ENCODE measurements at places on chromosomes 11 and 22. TPM values are rescaled to one million over a fixed set of nuclear protein-coding genes. Genes with fewer than 3 reads are reported as not detected.

GRCh38 chr11:71931245-71931602 is 2.4 kb downstream of the RNF121 start:
- no peaks in the 10 kb centered on the region for H3K36me3 ChIP-seq
- peaks cover 51% of the 10 kb centered on the region for H3K4me1 ChIP-seq
- H3K4me3 ChIP-seq: no peak overlapping the region
- DNase-seq: no peak

GRCh38 chr11:100741866-100742625 is 55.0 kb downstream of the ARHGAP42 start:
- H3K4me1 ChIP-seq: peaks cover 36% of the 10 kb centered on the region
- H3K27me3 ChIP-seq: no peaks in the 10 kb centered on the region
- DNase-seq: no peak

The FOLR1 gene
- not detected for total RNA-seq

The SAA1 gene
- total RNA-seq: 52.0 TPM

DNA sequence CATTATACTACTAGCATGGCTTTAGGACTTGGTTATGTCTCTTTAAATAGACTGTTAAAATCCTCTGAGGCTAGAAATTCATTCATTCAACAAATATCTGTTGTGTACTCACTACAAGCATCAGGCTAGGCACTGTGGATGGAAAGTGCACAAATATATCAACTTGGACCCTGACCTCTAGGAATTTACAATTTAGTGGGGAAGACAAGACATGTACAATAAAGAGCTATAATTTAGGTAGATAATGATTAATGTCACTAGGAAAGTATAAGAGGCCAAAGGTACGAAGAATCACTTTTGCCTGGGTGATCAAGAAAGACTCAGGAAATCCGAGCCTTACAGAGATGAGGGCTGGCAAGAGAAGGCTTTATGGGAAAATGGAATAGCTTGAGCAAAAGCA is 25.6 kb upstream of the BMAL1 start:
- no peak for DNase-seq
- H3K4me1 ChIP-seq: no peaks in the 10 kb centered on the region
- H3K4me3 ChIP-seq: no peak overlapping the region
- H3K36me3 ChIP-seq: no peaks in the 10 kb centered on the region
- no peak overlapping the region for H3K27ac ChIP-seq
- no peaks in the 10 kb centered on the region for H3K27me3 ChIP-seq

The OR2AT4 gene
- total RNA-seq: not detected

The KRTAP5-2 gene
- not detected for total RNA-seq

- H3K27ac ChIP-seq: no peak overlapping the region
- H3K27me3 ChIP-seq: peaks cover 17% of the 10 kb centered on the region
- DNase-seq: no peak
- no peaks in the 10 kb centered on the region for H3K4me1 ChIP-seq
- H3K4me3 ChIP-seq: no peak overlapping the region
Measured at GRCh38 chr22:36595940-36596339, 67.0 kb upstream of the EIF3D start.

DNA sequence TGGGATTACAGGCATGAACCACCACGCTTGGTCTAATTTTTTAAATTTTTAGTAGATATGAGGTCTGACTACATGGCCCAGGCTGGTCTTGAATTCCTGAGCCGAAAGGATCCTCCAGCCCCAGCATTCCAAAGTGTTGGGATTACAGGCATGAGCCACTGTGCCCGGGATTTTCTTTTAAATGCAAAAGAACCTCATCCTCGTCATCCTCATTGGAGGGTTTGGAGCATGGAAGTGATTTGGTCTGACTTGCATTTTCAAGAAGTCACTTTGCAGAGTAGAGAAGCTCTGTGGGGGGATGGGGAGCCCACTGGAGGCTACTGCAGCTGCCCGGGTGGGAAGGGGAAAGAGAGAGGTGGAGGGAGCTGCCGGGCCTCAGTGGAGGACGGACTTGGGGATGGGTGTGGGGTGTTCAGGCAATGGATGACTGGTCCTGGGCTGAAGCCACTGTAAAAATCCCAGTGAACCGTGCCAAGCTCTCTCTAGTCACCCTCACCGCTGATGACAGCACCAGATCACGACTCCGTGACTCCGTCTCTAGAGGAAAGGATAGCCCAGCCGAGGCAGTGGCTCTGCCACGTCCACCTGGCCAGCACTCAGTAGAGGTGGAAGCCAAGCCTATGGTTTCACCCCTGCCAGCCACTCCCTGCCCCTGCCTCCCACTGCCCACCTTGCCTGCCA is 32.8 kb upstream of the SLC22A12 start:
- no peaks in the 10 kb centered on the region for H3K27me3 ChIP-seq
- H3K27ac ChIP-seq: no peak overlapping the region
- DNase-seq: no peak
- H3K4me3 ChIP-seq: no peak overlapping the region

- H3K27me3 ChIP-seq: no peaks in the 10 kb centered on the region
- no peaks in the 10 kb centered on the region for H3K4me1 ChIP-seq
- no peak overlapping the region for H3K4me3 ChIP-seq
- no peak for DNase-seq
- H3K36me3 ChIP-seq: no peaks in the 10 kb centered on the region
Measured at GRCh38 chr11:116701297-116701801, 71.4 kb downstream of the BUD13 start.

The OR2AG1 gene
- not detected for total RNA-seq

GRCh38 chr11:124740277-124740882 is 638 bp downstream of the NRGN start:
- no peak for DNase-seq
- H3K4me1 ChIP-seq: peaks cover 3% of the 10 kb centered on the region
- peak overlapping the region; percentile 68 for H3K4me3 ChIP-seq
- no peak overlapping the region for H3K27ac ChIP-seq
- H3K27me3 ChIP-seq: peaks cover 14% of the 10 kb centered on the region

The KRTAP5-9 gene
- total RNA-seq: not detected

DNA sequence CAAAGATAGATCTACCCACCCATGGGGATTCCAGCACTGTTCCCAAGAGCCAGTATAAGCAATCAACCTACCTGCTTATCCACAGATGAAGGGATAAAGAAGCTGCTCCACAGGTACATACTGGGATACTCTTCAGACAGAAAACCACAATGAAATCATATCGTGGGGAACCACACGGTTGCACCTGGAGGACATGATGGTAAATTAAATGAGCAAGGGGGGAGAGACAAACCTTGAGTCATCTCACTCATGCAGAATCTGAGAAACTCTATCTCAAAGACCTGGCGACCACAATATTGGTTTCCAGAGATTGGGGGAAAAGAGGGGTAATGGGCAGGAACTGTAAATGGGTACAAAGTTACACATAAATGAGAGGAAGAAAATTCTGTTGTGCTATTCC is 14.5 kb downstream of the RGL4 start:
- no peak overlapping the region for H3K4me3 ChIP-seq
- peaks cover 9% of the 10 kb centered on the region for H3K4me1 ChIP-seq
- no peaks in the 10 kb centered on the region for H3K27me3 ChIP-seq
- peaks cover 72% of the 10 kb centered on the region for H3K36me3 ChIP-seq
- H3K27ac ChIP-seq: no peak overlapping the region
- DNase-seq: no peak

DNA sequence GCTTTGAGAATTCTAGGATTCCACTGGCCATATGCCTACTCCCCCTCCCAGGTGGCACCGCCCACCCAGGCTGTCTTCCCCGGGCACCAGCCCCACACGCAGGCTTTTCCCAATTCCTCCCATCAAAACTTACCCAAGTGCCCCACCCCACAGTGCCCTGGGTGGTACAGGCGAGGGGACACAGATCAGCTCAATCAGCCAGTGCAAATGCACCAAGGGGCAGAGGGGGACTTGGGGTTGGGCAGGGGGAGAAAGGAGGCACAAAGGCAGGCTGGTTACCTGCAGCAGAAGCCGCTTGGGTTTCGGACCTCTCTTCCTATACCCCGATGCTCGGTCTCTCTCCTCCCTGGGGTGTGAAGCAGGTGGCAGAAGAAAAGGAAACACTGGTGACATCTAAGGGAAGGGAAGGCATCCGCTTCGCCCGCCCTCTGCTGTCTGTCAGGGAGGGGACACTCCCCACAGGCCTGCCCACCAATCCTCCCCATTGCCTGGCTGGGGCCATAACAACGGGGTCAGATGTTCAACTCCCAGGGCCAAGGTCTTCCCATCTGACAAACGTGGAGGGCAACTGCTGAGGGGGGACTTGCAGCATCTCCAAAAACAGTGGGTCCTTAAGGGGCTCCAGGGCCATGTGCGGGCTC is 14.0 kb downstream of the CBX7 start:
- H3K27ac ChIP-seq: no peak overlapping the region
- no peak for DNase-seq
- H3K27me3 ChIP-seq: no peaks in the 10 kb centered on the region
- H3K4me1 ChIP-seq: peaks cover under 1% of the 10 kb centered on the region
- H3K4me3 ChIP-seq: no peak overlapping the region

The JAML gene
- 0.91 TPM for total RNA-seq

DNA sequence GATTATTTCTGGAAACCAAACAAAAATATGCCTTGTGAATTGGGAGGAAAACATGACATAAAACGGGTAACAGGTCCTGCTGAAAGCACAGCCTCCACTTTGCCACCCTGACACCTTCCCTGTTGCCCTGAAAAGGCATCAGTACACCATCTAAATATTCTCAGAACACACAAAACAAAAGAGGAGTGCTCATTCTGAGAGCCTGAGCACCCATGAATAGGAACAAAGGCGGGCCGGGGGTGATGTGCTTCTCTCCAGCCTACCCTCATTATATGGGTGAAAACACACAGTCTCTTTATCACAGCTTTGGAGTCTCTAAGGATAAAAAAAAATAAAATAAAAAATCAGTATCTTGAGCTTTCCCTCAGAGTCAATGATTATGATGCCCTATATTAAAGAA is 19.7 kb downstream of the SCUBE2 start:
- no peaks in the 10 kb centered on the region for H3K27me3 ChIP-seq
- H3K4me1 ChIP-seq: no peaks in the 10 kb centered on the region
- no peak overlapping the region for H3K27ac ChIP-seq
- H3K36me3 ChIP-seq: no peaks in the 10 kb centered on the region

The PPFIA1 gene
- total RNA-seq: 36.3 TPM

DNA sequence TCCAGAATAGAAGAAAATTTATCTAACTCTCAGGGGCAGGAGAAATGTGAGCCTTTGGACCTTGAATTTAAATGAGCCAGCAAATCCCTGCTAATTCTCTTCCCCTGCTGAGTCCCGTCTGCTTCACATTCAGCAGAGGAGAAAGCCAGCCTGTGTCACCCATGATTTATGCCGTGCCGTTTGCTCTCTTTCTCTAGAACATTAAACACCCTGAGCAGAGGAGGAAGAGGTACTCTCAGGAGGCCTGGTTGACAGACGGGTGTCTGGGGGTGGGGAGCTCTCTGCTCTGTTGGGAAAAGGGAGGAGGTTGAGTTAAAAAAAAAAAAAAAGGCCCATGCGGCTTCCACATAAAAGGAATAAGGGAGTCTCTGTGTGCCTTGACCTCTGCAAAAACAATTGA is 11.3 kb upstream of the MTMR3 start:
- H3K27me3 ChIP-seq: no peaks in the 10 kb centered on the region
- no peaks in the 10 kb centered on the region for H3K36me3 ChIP-seq
- H3K4me3 ChIP-seq: no peak overlapping the region
- peak; percentile 22 for DNase-seq
- peaks cover 33% of the 10 kb centered on the region for H3K4me1 ChIP-seq

DNA sequence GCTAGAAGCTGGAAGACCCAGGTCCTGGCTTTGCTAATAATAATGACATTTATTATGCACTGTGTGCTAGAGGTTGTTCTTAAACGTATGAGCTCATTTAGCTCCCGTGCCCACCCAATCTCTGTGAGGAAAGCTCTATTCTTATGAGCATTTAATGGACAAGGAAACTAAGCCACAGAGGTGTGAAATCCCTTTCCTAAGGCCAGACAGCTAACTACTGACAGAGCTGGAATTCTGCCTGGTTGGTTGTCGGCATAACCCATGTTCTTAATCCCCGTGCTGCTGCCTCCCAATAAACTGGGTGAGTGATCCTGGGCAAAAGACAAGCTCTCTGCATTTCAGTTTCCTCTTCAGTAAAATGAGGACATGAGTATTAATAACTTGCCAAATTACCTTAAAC is 49.4 kb downstream of the SNX19 start:
- H3K36me3 ChIP-seq: no peaks in the 10 kb centered on the region
- no peak overlapping the region for H3K4me3 ChIP-seq
- H3K27me3 ChIP-seq: no peaks in the 10 kb centered on the region
- peaks cover 49% of the 10 kb centered on the region for H3K4me1 ChIP-seq

The OR52M1 gene
- not detected for total RNA-seq

The SCN4B gene
- total RNA-seq: 3.5 TPM

The IFT27 gene
- 2.4 TPM for total RNA-seq

DNA sequence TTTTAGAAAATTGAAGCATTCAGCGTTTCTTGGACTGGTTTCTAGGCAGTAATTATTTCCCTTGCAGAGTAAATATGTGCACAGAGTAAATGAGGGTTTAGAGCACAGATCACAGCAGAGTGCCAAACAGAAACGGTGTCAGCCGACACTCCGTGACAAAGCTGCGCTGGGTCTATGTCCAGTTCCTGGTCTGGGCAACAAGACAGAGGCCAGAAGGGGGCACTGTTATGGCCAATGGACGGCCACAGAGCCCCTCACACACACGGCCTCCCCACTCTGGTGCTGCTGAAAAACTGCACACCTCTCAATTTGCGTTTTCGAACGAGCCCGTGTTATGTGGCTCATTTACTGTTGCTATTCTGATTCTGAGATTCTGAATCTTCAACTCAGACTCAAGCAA is 180.7 kb downstream of the MPPED1 start:
- DNase-seq: no peak
- H3K36me3 ChIP-seq: no peaks in the 10 kb centered on the region
- H3K27me3 ChIP-seq: no peaks in the 10 kb centered on the region

Measured in gastrocnemius medialis (tissue), 4 donors.